Stimulated activated CD8-positive, alpha-beta memory T cell treated with anti-CD3 and anti-CD28 coated beads, Interleukin-15, amount 100 ng/mL, for 48 hours (primary cell): ENCODE measurements at places on chromosomes 7 and 10.

- DNase-seq, result no peak
Measured at GRCh38 chr10:47179291-47179647, 120.7 kb upstream of the GDF10 start.

DNA sequence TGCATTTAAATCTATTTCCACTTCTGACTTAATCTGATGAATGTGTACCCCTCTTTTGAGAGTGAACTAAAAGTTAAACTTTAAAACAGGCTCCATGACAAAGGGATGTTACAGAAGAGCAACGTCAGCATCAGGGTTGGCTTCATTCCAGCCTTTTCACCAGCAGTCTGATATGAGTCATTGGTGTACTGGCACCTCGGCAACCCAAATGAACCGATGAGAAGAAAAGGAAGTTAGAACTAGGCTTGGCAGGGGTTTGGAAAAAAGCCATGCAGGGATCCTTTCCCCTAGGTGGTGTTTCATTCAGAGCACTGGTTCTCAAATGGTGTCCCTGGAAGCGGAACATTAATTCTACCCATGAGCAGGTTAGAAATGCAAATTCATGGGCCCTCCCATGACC lies 53.6 kb downstream of the SEC61G start:
- no peak for DNase-seq

DNA sequence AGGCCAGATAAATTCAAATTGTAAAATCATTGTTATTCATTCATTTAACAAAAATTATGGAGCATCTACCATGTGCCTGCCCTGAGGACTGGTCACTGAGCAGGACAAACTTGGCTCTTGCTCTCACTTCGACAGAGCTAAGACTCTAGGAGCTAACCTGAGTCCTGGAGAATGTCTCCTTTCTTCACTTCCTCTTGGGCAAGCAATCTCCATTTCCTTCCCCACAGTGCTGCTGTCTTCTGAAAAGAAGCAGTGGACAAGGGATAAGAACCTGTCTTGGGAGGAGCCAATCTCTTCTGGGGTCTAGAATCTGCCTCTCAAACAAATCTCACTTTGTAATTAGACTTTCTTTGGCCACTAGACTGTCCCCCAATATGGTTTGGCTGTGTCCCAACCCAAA lies 76.2 kb upstream of the PLXNA4 start:
- DNase-seq, result no peak

DNA sequence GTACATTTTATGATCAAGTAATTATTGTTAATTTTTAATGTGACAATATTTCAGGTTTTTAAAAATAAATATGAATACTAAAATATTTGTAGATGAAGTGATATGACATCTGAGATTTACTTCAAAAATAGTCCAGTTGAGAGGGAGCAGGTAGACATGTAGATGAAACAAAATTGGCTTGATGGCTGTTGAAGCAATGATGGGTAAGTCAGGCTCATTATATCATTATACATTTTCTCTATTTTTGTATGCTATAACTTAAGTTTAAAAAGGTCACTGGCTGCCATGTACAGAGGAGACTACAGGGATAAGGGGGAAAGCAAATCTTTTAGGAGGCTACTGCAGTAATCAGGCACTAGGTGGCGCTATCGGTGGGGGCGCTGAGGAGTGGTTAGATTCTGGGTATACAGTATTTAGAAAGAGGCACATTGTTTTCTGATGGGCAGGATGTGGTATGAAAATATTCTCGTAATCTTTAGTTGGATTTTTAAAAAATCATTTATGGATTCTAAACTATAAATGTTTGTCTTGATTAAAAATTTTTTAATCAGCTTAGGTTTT lies 189.8 kb upstream of the IMMP2L start:
- peak; percentile 19 for DNase-seq

- DNase-seq, result no peak
Measured at GRCh38 chr10:103654925-103655324, 161.4 kb downstream of the NEURL1 start.

DNA sequence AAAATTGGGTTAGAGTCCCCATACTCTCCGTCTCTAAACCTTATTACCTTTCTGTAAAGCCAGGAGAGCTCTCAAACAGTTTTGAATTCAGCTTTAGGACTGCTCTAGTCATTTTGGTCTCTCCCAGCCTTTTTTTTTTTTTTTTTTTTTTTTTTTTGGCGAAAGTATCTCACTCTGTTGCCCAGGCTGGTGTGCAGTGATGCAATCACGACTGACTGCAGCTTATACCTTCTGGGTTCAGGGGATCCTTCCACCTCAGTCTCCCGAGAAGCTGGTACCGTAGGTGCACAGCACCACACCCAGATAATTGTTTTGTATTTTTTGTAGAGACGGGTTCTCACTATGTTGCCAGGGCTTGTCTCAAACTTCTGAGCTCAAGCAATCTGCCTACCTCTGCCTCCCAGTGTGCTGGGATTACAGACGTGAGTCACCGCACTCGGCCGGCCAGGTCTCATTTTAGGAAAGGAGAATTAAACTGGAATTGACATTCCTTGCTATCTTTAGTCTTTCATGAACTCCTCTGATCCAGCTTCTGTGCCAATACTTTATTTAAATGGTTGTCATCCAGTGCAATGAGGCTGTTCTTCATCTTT lies 31.4 kb upstream of the RSU1 start:
- no peak for DNase-seq

- peak; percentile 49 for DNase-seq
Measured at GRCh38 chr10:102072673-102073527, 7.8 kb downstream of the HPS6 start.

- DNase-seq, result no peak
Measured at GRCh38 chr10:74898201-74898976, 72.0 kb downstream of the KAT6B start.

- DNase-seq, result no peak
Measured at GRCh38 chr7:51101111-51101757, 215.4 kb downstream of the COBL start.

DNA sequence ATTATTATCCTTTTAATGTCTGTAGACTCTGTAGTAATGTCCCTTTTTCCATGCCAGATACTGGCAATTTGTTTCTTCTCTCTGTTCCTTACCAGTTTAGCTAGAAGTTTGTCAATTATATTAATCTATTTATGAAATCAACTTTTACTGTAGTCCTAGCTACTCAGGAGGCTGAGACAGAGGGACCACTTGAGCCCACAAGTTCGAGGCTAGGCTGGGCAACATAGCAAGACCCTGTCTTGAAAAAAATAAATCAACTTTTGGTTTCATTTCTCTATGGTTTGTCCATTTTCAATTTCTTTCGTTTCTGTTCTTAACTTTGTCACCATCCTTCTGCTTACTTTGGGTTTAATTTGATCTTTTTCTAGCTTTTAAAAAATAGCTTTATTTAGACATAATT lies 42.5 kb upstream of the PLA2G12B start:
- DNase-seq, result no peak

DNA sequence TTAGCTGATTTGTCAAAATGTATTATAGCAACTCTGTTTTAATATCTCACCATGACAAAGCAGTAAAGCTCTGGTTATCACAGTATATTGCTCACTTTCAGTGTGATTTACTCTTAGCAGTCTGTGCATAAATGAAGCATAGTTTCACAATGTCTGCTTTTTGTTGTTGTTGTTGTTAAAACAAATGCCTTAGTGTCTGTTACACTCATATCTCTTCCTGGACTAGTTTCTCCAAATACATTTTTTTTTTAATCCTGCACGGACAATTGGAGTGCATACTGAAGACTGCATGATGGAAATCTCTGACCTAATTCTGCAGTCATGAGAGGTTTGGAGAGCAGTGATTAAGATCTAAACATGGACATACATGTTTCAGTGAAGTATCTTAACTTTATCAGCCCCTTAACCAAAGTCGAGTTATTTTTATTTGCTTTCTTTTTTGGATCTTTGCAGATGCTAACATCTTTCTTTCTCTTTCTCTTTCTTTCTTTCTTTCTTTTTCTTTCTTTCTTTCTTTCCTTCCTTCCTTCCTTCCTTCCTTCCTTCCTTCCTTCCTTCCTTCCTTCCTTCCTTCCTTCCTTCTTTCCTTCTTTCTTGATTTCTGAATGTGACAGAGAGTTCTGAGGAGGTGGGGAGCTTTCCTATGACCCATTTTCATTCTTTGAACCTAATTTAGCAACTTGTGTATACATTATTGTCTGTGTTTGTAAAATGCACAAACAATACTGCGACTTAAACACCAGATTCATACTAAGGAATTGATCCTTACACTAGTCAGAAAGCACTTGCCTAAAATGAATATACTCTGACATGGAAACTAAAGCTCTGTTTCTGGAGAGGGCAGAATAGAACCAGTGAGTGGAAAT lies 161.5 kb upstream of the AGR3 start:
- DNase-seq, result no peak

DNA sequence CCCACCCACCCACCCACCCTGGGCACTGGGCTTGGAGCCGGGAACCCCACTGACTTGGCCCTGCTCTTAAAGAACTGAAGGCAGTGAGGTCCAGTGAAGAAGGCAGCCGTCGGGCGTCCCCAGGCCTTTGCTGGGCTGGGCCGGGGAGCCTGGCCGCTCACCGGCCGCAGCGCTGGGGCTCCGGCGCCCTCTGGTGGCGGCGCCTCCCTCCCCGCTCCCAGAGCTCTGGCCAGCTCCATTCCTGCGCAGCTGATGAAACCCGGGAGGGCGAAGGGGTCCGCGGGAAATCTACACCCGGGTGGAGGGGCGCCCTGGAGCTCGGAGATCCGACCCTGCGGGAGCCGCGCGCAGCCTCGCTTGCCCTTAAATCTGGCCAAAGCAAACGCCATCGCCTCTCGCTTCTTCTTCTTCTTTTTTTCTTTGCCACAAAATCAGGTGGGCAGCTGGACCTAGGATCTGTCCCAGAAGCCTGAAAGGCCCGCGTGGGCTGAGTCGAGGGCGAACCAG lies 1.7 kb upstream of the CXCL12 start:
- peak; percentile 5 for DNase-seq

- no peak for DNase-seq
Measured at GRCh38 chr7:101882005-101882421, 64.6 kb downstream of the CUX1 start.

- DNase-seq, result no peak
Measured at GRCh38 chr7:98251231-98251600, 816 bp downstream of the TECPR1 start.
